Cortex of kidney (tissue), 1 donor: ENCODE measurements at places on chromosomes 1 and 21.

DNA sequence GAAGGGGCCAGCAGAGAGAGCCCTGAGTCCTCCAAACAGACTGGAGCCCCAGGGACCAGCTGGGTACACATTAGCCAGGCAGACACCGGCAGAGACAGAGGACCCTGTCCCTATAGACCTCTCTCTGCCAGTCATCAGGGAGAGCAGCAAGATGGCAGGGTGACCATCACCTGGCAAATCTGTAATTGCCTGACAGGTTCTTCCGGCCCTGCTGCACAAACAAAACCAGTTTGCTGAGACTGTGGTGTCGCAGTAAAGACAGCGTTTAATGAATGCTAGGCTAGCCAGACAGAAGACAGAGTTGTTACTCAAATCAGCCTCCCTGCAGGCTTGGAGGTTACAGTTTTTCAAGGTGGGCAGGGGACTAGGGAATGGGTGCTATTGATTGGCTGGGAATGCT is 618.9 kb downstream of the NPHP4 start:
- no peak for DNase-seq

DNA sequence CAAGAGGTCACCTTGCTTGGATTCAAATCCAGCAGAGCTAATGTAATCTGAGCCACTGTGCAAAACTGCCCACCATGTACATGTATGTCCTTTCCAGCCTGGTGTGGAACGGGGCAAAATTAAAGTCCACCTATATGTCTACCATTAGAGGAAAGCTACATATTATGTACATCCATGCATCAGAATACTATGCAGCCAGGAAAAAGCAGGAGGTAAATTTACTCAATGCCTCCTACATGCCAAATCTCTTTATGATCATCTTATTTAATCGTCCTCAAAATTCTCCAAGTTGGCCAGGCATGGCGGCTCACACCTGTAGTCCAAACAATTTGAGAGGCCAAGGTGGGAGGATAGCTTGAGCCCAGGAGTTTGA is 6.3 kb upstream of the ZNF683 start:
- no peak for DNase-seq

DNA sequence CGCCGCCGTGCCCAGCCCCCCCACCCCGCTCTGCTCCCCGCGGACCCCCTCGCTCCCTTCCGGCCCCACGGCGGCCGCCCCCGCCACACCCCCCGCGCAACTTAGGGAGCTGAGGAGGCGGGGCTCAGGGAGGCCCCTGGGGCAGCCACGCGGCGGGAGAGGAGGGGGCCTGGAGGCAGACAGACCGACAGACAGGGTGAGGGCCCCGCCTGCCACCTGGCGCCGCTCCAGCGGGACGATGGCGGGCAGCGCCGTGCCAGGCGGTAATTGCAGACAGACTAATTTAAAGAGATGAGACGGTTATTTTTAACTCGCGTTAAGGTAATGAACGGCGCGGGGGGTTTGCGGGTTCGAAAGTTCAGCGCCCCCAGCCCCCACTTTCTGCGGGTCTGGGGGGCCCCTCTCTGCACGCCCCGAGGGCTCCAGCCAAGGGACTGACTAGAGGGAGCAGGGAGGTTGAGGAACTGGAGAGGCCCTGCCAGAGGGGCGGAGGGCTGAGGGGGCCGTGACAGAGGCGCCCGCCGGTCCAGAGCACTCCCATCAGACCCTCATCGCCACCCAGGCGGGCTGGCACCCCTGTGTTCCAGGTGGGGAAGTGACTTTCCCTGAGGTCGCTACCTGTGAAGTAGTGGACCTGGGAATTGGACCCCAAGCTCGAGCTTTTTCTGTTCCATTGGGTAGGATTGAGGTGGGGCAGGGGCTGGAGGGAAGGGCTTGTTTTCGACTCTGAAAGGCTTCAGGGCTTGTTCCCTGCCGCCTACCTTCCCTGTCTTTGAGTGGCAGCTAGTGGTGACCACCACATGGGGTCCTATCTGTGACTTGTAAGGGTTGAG is 5.4 kb downstream of the FOXO6 start:
- DNase-seq = no peak

- DNase-seq = no peak
These were observed 112.9 kb upstream of the WARS2 start for GRCh38 chr1:119253366-119253765.

GRCh38 chr1:153977250-153978240 is at the start of gene JTB:
JTB (minus strand) TSS chr1:153977674; CDS start chr1:153977252, 422 bp downstream.
- DNase-seq = no peak

DNA sequence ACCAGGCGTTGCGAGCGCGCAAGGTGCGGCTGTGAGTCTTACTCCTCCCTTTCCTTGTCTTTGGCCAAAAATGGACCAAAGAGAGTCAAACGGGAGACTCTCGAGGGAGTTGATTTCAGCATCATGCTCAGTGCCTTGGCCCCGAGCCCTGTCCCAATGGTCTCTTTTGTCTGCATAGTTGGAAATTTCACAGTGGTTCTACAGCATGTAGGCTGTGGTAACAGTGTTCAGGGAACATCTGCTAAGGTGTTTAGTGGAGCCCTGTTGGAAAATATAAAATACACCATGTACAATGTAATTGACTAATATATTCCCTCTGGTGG is 2.7 kb downstream of the CACNA1E start:
- no peak for DNase-seq

DNA sequence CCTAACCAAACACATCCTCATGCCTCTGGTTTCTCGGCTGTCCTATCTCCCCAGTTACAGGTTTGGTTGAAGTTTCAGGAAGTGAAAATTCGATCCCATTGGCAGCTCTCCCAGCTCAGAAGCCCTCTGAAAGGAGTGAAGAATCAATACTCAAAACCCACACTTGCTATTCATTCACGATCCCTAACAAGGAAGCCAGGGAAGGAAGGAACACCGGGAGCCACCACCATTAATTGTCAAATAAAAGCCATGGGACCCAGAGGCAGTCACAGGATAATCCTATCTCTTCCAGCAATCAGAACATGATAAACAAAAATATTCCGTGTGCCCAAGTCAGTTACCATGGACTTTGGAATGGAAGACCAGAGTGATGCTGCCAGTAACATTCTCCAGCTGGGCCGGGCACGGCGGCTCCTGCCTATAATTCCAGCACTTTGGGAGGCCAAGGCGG is 7.0 kb downstream of the TMPRSS2 start:
- DNase-seq = no peak

- no peak for DNase-seq
These were observed 79.0 kb downstream of the NPHP4 start for GRCh38 chr1:5913078-5913845.

GRCh38 chr1:107976431-107976830 is 11.5 kb upstream of the VAV3 start:
- no peak for DNase-seq

DNA sequence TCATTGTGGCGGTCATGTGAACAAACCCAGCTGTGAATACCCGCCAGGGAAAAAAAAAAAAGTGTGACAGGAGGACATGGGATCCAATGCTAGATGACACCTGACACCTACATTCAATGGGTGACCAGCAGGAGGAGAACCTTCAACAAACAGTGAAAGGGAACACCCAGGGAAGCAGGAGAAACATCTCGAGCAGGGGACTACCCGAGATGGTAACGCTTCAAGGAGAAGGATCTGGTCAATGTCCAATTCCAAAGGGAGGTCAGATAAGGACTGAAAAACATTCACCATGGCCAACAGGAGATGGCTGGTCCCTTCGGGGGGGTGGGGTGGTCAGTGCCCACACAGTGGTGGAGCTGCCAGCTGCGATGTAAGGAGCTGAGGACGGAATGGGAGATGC is 46.3 kb downstream of the PTPN14 start:
- DNase-seq = no peak

DNA sequence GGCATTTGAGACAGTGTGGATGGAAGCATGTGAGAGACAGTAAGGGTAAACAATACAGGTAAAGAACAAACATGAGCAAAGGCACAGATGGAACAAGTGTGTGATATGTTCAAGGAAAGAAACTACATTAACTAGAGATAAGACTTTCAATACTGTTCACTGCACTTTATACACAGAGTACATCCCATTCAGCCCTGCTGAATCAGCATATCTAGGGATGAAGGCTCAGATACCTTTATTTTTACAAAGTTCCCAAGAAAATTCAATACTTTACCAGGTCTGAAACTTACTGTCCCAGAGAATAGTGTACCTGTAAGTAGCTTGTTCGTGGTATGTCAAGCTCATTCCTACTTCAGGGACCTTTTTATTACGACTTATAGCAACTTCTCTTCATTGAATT is 122.5 kb downstream of the LHX4 start:
- no peak for DNase-seq

- DNase-seq = no peak
These were observed 18.2 kb downstream of the CENPF start for GRCh38 chr1:214621236-214621635.

DNA sequence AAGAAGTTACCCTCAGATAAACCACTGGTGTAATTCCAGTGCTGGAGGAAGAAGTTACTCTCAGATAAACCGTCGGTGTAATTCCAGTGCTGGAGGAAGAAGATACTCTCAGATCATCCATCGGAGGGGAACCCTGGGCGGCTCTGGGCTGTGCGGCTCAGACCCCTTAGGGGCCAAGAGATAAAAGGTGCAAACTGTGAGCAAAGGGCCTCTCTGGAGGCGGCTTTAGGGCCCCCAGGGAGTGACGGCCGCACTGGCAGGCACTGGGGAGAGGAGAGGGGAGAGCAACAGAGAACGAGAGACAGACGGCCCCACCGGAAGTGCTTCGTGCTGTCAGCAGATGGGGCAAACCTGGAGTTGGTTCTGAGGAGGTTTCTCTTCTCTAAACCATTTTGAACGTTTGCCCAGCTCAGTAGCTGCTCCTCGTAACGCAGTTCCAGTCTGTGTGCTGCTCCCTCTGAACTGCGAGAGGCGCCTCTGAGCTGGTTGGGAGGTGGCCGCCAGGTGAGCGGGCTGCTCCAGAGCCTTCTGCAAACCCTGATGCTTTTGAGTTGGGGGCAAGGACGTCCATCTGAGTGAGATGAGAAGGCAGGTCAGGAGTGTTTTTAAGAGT is 62.6 kb upstream of the COL6A1 start:
- no peak for DNase-seq

GRCh38 chr1:27600498-27601175 is 3.3 kb downstream of the AHDC1 start:
- no peak for DNase-seq

DNA sequence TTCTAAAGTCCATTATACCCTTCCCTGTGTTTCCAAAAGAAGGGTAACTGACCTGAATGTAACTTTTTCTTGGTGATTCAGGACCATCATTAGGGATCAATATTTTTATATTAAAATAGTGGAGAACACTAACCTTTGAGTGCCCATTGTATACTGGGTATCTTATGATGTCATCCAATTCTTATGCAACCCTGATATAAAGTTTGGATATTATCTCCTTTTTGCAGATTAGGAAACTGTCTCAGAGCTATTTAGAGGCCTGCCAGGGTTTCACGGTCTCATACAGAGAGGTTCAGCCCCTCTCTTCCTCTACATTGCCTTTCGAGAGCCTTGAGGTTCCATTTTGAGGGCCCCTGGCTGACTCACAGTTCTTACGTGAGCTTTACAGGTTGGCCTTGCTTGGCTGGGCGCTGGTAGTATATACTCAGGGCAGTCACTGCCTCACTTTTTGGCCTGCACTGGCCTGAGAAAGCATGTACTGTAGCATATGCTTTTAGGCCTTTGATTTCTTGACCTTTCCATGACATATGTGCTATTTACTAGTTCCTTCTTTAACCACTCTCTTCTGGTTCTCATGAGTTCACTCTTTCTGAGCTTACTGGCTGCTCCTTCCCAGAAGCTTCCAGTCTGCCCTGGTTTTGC is 15.7 kb upstream of the FOXO6 start:
- no peak for DNase-seq

- no peak for DNase-seq
These were observed 293.5 kb downstream of the MRPL39 start for GRCh38 chr21:25313829-25314228.

GRCh38 chr1:93453911-93454310 is 6.0 kb downstream of the FNBP1L start:
- DNase-seq = no peak

DNA sequence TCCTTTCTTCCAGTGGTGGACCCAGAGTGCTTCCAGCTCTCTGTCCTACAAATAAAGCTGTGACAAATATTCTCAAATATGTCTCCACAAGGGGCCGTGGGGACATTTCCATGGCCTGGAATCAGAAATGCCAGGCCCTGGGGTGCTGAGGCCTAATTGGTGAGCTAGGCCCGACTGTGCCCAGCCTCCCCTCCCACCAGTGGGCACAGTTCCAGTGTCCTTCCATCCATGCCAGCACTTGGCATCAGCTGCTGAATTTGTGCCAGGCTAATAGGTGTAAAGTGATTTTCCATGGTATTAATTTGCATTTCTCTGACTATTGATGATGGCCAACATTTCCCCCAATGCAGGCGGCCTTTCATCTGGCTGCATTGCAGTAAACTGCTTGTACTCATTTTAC is 48.5 kb upstream of the B3GALT5 start:
- DNase-seq = no peak

- no peak for DNase-seq
These were observed 2.2 kb downstream of the RPS8 start for GRCh38 chr1:44777547-44777946.

DNA sequence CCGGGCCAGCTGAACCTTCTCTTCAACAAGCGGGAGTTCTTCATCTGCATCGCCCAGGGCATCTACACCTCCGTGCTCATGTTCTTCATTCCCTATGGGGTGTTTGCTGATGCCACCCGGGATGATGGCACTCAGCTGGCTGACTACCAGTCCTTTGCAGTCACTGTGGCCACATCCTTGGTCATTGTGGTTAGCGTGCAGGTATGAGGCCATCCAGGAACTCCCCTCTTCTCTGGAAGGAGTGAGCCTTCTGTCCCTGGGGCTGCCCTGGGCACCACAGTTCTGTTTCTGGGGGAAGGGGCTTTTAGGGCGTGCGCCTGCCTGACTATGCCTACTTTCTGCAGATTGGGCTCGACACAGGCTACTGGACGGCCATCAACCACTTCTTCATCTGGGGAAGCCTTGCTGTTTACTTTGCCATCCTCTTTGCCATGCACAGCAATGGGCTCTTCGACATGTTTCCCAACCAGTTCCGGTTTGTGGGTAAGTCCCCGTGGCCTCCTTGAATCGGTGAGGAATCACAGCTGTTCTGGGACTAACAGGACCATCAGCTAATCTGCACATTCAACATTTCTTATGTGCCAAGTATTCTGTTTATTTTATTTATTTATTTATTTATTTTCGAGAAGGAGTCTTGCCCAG is 21.1 kb downstream of the ATP8B2 start:
- DNase-seq = no peak

DNA sequence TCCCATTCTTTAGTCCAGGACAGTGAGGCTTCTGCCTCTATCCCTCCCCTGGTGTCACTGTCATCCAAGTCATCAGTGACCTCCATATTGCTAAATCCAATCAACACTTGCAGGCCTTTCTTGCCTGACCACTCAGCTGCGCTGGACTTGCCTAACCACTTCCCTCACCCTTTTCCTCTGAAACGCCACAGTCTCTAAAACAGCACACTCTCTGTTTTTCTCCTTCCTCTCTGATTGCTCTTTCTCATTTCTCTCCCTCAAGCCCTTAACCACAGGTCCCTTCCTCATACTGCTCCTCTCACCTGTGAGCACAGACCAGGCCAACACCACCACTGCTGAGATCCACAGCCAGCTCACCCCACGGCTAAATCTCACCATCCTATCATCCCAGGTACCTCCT is 17.5 kb downstream of the TAL1 start:
- no peak for DNase-seq
